ENCODE measurements at places on chromosomes 12 and 14.

DNA sequence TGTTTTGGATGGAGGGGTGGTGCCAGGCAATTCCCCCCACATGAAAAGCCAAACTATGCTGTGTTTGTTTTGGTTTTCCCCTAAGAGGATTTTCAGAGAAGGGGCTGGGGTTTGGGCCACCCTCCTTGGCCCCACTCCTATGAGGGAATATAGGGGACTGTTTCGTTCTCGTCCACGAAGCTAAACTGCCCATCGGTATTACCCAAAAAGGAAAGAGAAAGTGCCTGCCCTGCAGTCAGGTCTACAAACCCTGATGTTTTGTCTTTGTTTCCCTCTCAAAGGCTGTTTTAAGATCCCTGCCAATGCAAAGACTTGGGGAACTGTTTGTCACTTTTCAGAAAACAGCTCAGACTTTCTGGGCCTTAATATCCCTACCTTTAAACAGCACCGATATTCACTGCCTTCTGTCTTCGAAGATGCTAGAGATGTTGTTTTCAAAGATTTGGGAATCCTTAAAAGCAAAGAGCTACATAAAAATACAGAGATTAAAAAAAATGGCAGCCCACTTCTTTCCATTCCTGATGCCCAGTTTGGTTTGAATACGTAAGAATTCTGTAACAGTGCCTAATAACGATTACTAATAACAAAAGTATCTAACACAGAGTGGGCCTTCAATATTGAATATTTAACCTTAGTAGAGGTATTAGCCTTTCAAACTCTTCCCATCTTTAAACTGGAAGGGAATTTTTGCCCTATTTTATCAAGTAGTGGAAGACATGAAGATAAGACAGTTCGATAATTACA, 518.4 kb downstream of the MED13L start:
- no peak for DNase-seq

DNA sequence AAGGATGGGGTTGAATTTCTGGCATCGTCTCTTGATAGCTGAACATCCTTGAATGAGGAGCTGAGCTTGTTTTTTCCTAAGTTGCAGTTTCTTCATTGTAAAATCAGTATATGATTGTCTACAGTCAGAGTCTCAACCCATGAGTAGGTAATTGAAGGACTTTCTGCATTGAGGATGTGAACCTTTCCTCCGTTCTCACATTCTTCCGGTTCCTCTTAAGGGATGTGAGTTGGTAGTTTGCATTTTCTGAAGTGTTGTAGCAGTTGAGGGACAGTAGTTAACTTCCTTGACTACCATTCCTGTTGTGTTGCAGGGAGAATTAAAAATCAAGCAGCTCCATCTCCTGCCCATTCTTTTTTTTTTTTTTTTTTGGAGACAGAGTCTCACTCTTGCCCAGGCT, 19.1 kb downstream of the TPCN1 start:
- DNase-seq, result no peak

GRCh38 chr12:53124352-53124723, 21.1 kb downstream of the SOAT2 start:
- DNase-seq, result no peak

GRCh38 chr12:67111182-67111581, 158.0 kb upstream of the CAND1 start:
- DNase-seq, result no peak

GRCh38 chr12:127810041-127810440, 456.9 kb upstream of the TMEM132C start:
- no peak for DNase-seq

DNA sequence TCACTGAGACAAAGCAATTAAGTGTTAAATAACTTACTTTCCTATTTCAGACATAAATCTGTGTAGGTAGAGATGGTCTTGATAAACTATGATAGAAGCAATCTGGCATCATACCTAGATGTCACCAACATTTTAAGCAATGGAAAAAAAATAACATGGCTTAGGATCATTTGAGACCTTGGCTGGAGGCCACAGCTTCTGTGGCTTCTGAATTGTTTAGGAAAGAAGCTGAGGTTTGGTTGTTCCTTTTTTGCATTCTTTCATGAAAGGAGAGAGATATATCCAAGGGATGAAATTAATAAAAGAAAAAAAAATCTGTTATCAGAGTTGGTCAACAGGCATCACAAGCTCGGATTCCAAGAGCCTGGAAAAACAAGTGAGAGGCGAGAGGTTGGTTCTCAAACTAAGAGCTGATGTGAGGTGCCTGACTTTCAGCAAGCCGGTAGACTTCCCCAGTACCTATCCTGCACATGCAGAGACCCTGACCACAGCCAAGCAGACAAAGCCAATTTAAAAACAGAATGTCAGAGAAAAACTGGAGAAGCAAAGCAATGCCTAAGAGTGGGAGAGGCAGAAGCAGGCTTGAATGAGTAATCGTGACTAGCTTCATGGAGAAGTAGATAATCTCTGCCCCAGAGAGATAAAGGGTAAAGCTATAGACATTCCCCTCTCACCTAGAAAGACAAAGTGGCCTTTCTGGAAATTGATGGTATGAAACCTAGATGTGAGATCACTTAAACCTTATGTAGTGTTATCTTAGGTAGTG, 43.4 kb upstream of the ST8SIA1 start:
- no peak for DNase-seq

- no peak for DNase-seq
Observed at GRCh38 chr12:28963554-28963953, 185.5 kb upstream of the FAR2 start.

GRCh38 chr12:66196806-66197205, 7.8 kb downstream of the IRAK3 start:
- no peak for DNase-seq

Data from stimulated activated CD4-positive, alpha-beta T cell treated with anti-CD3 and anti-CD28 coated beads, Interleukin-12 subunit alpha, Interleukin-12 subunit beta, amount 100 ng/mL, for 4 hours (primary cell).